Left colon (tissue), 2 donors: ENCODE measurements at places on chromosomes 2 and 18. TPM values are rescaled to one million over a fixed set of nuclear protein-coding genes. Genes with fewer than 3 reads are reported as not detected.

GRCh38 chr2:158999458-158999857 is 31.0 kb downstream of the TANC1 start:
- no peak for DNase-seq

DNA sequence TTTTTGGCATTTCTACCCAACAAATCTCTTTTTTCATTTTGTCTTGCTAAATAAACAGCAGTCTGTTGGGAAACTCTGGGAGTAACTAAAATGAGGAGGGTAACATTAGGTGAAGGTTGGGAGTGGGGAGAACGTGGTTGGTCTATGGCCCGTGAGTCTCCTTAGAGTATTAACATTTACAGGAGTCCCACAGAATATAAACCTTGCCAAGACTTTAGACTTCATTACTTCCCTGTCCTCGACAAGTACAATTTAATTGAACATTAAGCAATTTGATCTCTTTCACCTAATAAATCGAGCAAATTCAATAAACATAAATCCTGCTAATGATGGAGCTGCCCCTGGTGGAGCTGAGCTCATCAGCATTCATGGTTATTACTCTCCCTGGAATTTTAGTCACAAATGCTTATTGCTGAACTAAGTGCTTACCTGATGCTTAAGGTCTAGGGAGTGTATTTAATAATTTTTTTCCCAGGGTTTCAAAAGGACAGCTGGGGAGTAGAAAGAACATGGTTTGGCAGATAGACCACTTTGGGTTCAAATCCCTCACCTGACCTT is 95.1 kb upstream of the RASGRP3 start:
- no peak for DNase-seq

DNA sequence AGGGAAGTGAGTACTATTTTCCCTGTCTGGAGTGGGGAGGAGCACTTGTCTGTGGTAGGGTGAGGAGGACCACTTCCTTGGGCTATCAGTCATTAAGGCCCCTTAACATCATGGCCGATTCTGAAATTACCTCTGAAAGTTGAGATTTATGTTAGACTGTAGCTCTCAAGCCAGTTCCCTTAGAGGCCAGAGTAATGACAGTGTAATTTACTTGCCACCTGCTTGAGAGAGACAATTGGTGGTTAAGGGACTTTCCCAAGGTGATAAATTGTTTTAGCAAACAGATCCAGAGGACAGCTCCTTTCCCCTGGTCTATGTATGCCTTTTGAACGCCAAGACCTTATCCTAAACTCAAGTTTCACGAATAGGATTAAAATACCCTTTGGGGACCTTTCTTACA is 56.1 kb downstream of the NEDD4L start:
- no peak for DNase-seq

RFX8 gene
- not detected for total RNA-seq

DNA sequence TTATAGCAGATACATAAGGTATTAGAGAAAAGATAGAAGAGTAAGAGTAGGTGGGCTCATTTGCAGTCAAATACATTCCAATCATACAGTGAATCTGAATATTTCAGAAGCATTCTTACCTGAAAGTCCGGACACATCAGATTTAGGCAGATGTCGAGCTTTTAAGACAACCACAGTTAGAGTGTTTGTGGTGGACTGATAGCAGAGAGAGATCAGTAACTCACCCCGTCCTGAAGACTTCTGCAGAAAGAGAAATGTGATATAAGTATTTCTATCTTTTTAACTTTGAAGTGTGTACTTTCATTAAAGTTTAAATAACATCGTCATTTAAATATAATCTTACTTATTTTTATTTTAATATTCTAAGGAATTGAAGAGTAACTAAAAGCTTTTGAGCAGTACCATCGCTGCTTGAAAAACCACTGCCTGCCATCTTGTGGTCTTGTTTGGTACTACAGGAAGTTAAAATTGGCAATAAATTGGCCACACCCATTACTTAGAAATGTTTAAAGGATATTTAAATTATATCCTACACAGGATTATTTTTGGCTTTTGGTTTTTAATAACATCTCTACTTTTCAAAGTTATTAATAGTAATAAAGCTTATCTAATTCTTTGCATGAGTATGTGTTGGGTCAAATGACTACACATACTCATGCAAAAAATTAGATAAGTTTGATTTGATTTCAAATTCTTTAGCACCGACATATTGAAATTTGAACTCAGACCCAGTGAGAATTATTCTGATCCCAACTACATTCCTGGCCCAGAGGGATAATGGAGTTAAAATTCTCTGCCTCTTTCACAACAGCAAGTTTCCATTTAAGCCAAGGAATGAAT is 5.5 kb downstream of the SYT4 start:
- DNase-seq: no peak

GRCh38 chr2:103132536-103133217 is 370.8 kb downstream of the TMEM182 start:
- DNase-seq: no peak

GRCh38 chr2:105734762-105735538 is 9.8 kb upstream of the NCK2 start:
- no peak for DNase-seq

- no peak for DNase-seq
These were observed 383.1 kb upstream of the ID2 start for GRCh38 chr2:8298783-8299182.

GALR1 gene
- 0.11 TPM for total RNA-seq

GRCh38 chr2:14756122-14756541 is 123.6 kb downstream of the LRATD1 start:
- DNase-seq: no peak

- DNase-seq: no peak
These were observed 424.5 kb downstream of the RAD51AP2 start for GRCh38 chr2:17093712-17094111.

CRACDL gene
- 22.4 TPM for total RNA-seq

- DNase-seq: no peak
These were observed 50.6 kb downstream of the PMAIP1 start for GRCh38 chr18:59950215-59950944.

RNF144A gene
- total RNA-seq: 20.7 TPM

GRCh38 chr2:11080253-11081115 is 74.8 kb upstream of the SLC66A3 start:
- no peak for DNase-seq

- DNase-seq: no peak
These were observed 155.4 kb downstream of the NRP2 start for GRCh38 chr2:205837663-205838062.

- no peak for DNase-seq
These were observed 1982.5 kb upstream of the PIK3C3 start for GRCh38 chr18:39972521-39972920.

ECEL1 gene
- total RNA-seq: not detected

- no peak for DNase-seq
These were observed 48.2 kb upstream of the TFCP2L1 start for GRCh38 chr2:121333231-121333630.

DNA sequence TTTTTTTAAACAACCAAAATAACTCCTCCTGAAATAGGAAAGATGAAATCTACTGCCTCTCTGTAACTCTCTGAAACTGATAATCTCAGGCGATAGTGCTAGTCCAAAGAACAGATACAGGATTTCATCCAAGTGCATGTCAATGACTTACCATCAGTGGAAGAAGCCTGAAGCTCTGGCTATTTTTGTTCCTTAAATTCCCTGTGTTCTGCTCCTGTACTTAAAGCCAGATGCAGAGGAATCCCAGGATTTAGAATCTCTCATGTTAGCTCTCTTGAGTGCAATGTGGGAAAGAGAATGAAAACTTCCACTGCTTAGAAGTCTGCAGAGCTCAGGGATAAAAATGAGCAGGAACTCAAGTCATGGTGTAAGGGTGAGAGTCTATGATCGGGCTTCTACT is 291.9 kb downstream of the TCF4 start:
- no peak for DNase-seq

DNA sequence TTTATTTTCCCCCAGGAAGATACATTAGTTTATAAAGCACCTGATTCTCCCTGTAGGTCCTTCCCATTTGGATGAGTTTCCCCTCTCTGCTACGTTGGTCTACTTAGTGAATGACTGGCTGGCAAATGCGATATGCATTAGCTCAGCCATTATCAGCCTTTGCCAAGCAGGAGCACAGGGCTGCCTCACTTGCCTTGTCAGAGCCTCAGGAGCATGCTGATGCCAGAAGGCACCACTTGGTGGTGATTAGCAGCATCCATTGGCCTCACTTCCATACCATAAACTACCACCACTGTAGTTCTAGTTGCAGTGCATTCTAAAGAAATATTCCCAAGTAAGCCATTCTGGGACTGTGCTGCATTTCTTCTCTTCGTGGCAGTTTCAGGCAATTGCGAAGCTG is 442.8 kb upstream of the CHST9 start:
- DNase-seq: no peak

STK16 gene
- 42.5 TPM for total RNA-seq

DNA sequence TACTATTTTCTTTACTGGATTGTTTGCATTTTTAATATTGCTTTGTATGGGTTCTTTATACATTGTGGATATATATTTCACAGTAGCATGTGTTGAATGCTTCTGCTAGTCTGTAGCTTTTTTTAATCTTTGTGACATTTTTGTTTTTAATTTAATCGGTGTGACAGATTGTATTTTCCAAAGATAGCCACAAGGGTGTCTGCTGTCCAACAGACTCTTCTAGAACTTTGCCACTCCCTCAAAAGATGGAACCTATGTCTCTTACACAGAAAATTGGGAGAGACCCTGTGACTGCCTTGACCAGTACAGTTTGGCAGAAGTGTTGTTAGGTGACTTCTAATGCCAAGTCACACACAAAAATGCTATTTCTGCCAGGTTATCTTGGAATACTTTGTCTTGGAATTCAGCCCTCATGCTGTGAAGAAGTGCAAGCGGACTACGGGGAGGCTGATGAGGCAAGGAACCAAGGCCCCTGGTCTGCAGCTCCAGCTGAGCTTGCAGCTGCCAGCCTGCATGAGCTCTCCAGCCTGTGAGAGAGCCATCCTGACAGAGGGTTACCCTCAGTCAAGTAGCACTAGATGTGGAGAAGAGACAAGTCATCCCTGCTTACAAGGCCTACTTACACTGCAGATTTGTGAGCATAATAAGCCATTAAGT is 110.8 kb downstream of the TDRD15 start:
- no peak for DNase-seq

AGBL5 gene
- total RNA-seq: 16.1 TPM

KLF7 gene
- 7.5 TPM for total RNA-seq
